ENCODE measurements at places on chromosomes 6 and 20. TPM values are rescaled to one million over a fixed set of nuclear protein-coding genes. Genes with fewer than 3 reads are reported as not detected.

DNA sequence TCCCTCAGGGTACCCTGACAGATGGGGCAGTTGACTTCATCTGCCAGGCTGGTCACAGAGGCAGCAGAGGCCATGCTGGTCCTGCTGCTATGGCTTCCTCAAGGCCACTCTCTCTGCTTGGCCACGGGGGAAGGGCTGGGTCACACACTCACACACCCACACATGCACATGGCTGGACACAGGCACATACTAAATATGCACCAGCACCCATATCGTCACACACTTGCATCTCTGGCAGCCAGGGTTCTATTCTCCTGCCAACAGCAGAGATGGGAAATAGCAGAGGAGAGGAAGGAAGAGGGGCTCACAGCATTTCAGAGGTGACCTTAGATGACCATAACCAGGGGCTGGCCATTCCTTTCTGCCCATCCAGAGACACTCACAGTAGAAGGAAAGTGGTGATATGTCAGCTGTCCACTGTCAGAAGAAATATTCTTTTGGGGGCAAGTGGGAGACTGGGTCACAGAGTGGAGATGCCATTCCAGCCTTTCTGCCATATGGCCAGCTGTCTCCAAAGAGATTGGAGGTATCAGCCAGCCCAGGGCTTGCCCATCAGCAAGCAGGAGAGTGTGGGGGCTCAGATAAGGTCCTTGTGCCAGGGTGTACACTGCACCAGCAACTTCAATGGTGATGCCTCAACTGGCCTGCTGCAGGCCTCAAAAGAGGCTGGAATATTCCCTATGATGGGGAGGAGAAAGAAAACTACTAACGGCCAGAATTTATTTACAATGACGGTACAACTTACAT, at the start of gene TRIM10:
TRIM10 (minus strand) TSS at position 427 of the 747 bp plus-strand sequence; CDS start at position 74, 353 bp downstream.
- DNase-seq: no peak

GRCh38 chr6:39409889-39410288, 87.4 kb upstream of the KCNK16 start:
- DNase-seq: no peak

GRCh38 chr6:32969685-32970412, 1.5 kb downstream of the BRD2 start:
- DNase-seq: peak; percentile 92

DNA sequence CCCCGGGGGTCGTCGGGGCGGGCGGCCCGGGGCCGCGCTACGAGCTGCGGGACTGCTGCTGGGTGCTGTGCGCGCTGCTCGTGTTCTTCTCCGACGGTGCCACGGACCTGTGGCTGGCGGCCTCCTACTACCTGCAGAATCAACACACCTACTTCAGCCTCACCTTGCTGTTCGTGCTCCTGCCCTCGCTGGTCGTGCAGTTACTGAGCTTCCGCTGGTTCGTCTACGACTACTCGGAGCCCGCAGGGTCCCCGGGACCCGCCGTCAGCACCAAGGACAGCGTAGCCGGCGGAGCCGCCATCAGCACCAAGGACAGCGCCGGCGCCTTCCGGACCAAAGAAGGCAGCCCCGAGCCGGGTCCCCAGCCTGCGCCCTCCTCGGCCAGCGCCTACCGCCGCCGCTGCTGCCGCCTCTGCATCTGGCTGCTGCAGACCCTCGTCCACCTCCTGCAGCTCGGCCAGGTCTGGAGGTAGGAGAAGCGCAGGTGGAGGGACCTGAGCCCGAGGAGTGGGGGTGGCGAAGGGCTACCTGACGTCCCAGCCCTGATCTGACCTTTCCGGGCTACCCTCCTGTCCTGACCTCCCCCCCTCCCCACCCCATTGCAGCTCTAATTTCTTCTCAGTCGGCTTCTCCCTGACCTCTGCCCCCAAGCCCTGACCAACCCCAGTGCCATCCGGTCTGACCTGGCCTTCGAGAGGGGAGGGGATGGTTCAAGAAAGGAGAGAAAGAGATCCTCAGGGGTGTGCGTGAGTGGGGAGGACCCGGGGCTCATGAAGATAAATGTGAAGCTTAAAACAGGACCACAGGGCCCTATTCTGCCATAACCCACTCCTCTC, 558 bp downstream of the XKR7 start:
- DNase-seq: peak; percentile 97

DNA sequence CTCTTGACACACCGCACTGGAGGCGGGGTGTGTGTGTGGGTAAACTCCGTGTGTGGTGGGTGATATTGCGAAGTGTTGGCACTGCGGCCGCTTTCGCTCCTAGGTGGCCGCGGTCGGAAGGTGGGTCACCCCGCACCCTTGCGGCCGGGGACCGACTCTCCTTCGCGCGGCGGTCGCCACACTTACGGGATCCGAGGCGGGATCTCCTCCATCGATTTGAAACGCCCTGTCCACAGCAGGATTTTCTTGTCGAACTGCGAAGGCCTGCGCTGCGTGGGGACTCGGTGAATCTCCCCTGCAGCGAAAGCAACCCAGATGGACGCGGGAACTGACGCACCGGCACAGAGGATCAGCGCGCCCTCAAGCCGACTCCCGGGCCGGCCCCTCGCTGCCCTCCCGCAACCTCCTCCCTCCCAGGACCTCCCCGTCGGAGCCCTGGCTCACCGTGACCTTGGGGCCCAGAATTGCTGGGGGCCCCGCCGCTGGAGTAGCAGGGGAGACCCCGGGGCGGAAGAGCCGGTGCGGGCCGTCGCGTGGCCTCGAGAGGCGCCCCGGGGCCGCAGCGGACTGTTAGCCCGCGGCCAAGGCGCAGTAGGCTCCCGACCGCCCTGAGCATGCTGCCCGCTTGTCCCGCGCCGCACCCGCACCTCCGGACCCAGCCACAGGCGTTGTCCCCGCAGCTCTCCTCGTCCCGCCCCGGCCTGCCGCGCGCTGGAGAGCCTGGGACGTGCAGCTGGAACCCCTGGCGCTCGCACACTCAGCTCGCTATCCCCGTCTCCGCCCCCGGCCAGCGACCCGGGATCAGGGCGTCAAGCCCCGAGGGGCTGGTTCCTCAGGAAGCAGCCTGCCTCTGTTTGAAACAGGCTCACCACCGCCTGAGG, at the start of gene FAM162B:
FAM162B (minus strand) TSS at position 759 of the 881 bp plus-strand sequence; CDS start at position 616, 143 bp downstream.
- peak; percentile 58 for DNase-seq

GRCh38 chr6:90082847-90083246, 188.6 kb downstream of the GJA10 start:
- DNase-seq: no peak

GRCh38 chr20:20241976-20242375, 125.9 kb upstream of the INSM1 start:
- no peak for DNase-seq

- DNase-seq: no peak
Observed at GRCh38 chr6:56527934-56528333, 114.8 kb downstream of the DST start.

DNA sequence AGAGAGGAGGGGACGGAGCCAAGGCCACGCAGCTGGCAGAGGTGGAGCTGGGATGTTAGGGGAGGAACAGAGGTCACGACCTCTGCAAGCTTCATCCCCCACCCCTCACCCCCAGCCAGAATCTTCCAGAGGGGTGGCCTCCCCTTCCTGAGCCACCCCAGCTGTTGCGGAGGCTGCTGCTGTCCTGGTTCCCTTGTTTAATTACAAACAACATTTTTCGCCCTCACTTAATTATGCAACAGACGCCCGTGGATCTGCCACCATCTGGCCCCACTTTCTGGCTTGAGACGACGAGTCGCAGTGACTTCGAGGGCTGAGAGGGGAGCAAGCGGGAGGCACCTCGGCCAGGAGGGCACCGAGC, 153.7 kb upstream of the PTPN1 start:
- no peak for DNase-seq

- no peak for DNase-seq
Observed at GRCh38 chr6:3471711-3472110, 14.9 kb upstream of the SLC22A23 start.

DNA sequence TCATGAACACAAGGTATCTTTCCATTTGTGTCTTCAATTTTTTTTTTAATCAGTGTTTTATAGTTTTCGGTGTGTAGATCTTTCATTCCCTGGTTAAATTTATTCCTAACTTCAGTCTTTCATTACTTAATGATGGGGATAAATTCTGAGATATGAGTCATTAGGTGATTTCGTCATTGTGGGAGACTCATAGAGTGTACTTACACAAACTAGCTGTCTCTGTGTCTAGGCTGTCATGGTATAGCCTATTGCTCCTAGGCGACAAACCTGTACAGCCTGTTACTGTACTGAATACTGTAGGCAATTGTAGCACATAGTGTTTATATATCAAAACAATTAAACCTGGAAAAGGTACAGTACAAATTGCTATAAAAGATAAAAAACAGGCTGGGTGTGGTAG, 42.1 kb downstream of the SMAP1 start:
- no peak for DNase-seq

DNA sequence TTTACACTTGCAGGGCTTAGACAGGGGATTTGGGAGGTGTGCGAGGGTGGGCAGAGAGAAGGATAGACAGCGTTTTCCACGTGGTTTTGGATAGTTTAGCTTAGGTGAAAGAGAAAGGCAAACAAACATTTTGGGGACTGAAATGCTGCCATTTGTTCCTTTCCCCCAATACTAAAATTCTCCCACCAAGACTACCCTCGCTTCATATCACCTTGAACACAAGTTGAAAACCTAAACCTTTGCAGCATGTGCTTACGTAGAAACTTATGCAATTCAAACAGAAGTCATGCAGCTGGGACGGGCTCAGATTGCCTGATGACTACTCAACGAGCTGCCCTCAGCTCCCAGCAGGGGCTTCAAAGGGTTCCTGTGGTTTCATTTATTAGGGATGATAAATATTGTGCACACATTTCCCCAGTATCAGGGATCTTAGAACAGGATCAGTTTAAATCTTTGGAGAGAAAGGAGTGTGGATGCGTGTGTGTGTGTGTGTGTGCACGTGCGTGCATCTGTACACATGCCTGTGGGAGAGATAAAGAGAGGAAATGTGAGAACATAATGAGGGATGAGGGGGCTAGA, 77.3 kb downstream of the SLC22A23 start:
- no peak for DNase-seq

DNA sequence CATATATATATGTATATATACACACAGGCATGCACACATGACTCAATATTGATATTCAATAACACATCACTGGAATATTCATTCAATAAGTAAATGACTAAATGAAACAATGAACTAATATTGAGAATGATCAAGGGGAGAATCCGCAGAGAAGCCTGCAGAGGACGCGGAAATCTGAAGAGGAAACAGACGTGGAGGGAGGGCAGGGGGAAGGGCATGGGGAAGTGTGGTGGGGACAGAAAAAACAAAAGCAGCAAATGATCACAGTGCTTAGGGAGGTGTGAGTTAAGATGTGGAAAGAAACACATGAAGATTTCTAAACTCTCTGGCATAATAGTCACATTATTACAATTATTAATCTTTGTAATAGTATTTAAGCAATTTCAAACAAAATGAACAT, 14.5 kb downstream of the PERP start:
- no peak for DNase-seq

DNA sequence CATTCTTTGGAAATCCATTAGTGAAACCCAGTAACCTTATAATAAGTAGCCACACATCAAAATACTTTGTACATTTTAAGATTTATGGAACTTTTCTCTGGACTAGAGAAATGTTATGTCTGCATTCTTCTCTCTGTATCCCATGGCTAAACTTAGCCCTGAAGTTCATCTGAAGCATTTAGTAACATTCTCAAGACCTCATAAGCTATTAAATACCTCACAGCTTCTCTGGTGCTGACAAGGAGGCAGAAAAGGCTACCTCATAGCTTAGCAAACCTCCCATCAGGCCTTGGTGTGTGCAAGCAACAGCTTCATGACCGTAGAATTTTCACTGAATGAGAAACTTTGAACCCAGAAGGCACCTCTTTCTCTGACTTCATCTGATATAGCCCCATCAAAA, 38.9 kb upstream of the HDGFL1 start:
- no peak for DNase-seq

- no peak for DNase-seq
Observed at GRCh38 chr6:73665686-73666319, 12.0 kb upstream of the SLC17A5 start.

- no peak for DNase-seq
Observed at GRCh38 chr6:14270142-14270893, 152.7 kb downstream of the CD83 start.

GRCh38 chr6:96032661-96033060, 16.9 kb downstream of the FUT9 start:
- DNase-seq: no peak

GRCh38 chr6:51614725-51615124, 472.7 kb downstream of the PKHD1 start:
- DNase-seq: no peak

- DNase-seq: no peak
Observed at GRCh38 chr6:159989492-159990480, 20.9 kb downstream of the IGF2R start.

- no peak for DNase-seq
Observed at GRCh38 chr6:112802144-112802543, 455.0 kb downstream of the RFPL4B start.

- DNase-seq: no peak
Observed at GRCh38 chr20:57342829-57343228, 8.2 kb upstream of the RAE1 start.

GRCh38 chr6:33177552-33178446, 14.5 kb downstream of the COL11A2 start:
- no peak for DNase-seq

DNA sequence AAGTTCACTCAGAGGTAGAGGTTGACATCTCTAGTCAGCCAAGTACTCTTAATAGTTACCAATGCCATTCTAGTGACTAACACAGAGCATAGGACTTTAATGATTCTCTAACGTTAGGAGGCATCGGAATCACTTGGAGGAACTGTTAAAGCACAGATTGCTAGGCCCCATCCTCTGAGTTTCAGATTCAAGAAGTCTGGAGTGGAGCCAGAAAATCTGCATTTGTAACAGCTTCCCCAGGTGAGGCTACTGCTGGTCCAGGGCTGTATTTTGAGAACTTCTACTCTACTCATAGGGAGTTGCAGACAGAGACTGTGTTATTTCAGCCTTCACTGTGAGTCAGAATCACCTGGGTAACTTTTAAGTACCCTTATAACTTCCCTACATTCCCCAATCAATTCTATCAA, 5.7 kb downstream of the LMBRD1 start:
- DNase-seq: no peak

- no peak for DNase-seq
Observed at GRCh38 chr6:53326372-53327016, 22.3 kb downstream of the ELOVL5 start.

The PLCB4 gene
- not detected for total RNA-seq

The OR2J3 gene
- total RNA-seq: not detected

The AP5S1 gene
- total RNA-seq: 13.5 TPM

The KHDRBS2 gene
- total RNA-seq: not detected

The PDE7B gene
- total RNA-seq: 16.0 TPM

The MOCS1 gene
- 0.69 TPM for total RNA-seq

The ITCH gene
- total RNA-seq: 55.7 TPM

The CLDN20 gene
- total RNA-seq: 0.21 TPM

The GLP1R gene
- total RNA-seq: 0.09 TPM

Measured in activated CD4-positive, alpha-beta T cell treated with anti-CD3 and anti-CD28 coated beads, Interleukin-2, amount 10 ng/mL, durations not matched to agents 24 days and 14 days (primary cell).